Retinal pigment epithelial cell (primary cell): ENCODE measurements at places on chromosomes 2 and 18.

DNA sequence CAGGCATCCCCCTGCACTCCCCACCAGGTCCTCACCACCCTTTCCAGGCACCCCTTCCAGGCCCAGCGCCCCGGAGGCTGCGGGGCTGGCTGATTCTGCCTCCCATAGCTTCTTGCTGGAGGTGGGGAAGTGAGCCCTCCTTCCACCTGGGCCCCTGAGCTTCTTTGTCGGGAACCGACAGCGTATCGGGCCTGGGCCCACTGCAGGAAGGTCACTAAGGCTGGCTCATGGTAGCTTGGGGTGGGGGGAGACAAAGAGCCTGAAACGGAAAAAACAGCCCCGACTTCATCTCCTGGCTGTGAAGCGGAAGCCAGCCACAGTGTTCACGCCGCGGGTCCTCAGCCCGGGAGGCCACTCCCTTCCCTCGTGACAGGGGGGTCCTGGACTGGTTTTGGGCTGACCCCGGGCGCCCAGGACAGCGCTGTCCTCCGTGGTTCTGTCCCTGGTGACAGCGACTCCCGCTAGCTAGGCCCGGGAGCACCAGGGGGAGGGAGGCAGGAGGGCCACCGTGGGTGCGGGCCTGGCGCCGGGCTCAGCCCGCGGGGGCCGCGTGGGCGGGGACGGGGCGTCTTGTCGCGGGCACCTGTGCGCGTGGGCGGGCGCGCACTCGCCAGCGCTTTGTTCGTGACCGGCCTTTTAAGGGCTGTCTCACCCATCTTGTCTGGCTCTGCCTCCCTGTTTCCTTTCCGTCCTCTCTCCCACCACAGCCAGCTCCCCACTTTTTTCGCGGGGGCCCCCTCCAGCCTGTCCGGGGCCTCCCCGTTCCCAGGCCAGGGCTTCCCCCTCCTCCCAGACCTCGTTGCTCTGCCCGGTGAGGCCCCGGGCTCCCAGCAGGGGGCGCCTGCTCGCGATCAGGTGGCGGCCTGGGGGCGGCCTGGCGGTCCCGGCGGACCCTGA is 64.9 kb downstream of the DNMT3A start:
- DNase-seq: no peak

- no peak for DNase-seq
Observed at GRCh38 chr2:240252872-240253511, 112.5 kb upstream of the OTOS start.

- no peak for DNase-seq
Observed at GRCh38 chr18:41923446-41923845, 31.6 kb upstream of the PIK3C3 start.

DNA sequence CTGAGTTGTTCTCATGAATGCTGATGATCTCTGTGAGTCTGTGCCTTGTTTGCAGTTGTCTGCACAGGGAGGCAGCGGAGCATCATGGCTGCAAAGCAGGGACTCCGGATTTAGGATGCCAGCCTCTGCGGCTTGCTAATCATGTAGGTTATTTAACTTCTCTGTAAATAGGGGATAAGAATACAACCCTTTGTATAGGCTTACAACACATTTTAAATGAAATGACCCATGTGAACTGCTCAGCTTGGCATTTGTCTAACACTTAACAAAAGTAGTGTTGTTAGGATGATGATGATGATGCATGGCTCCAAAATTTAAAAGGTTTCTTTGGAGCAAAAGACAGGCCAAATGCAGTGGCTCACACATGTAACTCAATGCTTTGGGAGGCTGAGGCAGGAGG is 19.4 kb downstream of the DYTN start:
- no peak for DNase-seq

DNA sequence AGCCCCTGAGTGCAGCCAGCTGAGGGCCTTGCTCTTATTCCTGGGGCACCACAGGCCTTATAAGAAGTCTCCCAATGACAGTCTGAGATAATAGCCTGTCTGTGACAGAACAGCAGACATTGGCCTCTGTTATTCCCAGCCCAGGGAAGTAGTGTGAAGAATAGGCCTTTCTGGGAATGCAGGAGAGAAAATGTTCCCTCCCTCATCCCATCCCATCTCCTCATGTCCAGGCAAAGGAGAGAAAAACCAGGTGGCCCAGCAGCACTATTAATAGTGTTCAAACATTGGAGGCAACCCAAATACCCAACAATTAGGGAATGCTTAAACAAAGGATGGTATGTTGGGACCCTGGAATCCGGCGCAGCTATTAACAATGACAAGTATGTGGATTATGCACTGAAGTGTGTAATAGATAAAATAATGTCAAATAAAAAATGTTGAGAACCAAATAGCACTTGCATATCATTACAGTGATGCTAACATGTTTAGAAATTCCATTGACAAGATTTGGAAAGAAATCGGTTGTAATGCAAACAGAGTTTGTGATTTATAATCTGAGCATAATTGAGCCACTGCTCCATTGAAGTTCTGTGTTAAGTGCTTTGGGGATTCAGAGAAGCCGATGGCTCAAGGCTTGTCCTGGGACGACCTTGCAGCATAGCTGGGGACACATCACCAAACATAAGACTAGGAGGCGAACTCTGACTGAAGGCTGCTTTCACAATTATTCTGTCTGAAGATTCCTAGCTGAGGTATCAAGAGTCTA is 69.3 kb downstream of the LBH start:
- DNase-seq: peak; percentile 75

DNA sequence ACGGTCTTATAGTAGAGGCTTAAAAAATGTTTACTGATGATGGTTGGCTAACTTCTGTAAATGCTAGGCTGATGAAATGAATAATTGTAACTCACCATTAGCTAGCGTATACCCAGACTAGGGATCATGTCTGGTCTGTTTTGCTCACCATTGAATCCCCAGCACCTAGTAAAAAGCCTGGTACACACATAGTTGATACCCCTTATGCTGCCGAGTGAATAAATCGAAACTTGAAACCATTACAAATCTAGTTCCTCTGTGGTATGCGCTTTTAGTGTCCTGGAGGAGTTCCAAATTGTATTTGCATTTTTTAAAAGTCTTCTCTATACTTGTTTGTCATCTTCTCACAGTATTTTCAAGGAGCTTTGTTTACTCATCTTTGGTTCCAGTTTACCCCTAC is 1.3 kb downstream of the TAF1B start:
- DNase-seq: no peak

- no peak for DNase-seq
Observed at GRCh38 chr2:215791481-215791937, 221.8 kb downstream of the MREG start.

GRCh38 chr2:42957109-42957860 is 164.9 kb upstream of the HAAO start:
- no peak for DNase-seq

GRCh38 chr2:191303140-191304005 is 58.2 kb downstream of the MYO1B start:
- DNase-seq: no peak

DNA sequence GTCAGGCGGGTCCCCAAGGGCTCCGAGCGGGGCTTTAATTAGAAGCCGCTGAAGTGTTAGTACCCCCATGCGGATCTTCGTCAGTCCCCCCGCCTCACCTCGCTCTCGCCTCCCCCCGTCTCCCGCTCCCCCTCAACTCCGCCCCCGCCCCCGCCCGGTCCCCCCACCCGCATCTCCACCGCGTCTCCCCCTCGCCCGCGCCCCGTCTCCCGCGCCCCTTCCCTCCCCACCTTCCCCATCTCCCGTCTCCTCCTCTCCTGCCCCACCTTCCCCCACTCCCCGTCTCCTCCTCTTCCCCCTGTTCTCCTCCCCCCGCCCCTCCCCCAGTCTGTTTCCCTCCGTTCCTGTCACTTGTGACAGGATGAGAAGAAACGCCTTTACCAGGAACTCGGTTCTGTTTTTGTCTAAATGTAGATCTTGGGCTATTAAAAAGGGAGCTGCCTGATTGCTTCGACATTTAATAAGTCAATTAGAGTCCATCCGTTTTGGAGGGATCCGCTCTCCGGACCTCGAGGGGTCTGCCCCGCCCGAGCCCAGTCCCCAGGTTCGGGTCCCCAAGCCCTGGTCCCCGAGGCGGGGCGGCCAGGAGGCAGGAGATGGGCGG is 969 bp upstream of the ALKAL2 start:
- no peak for DNase-seq

DNA sequence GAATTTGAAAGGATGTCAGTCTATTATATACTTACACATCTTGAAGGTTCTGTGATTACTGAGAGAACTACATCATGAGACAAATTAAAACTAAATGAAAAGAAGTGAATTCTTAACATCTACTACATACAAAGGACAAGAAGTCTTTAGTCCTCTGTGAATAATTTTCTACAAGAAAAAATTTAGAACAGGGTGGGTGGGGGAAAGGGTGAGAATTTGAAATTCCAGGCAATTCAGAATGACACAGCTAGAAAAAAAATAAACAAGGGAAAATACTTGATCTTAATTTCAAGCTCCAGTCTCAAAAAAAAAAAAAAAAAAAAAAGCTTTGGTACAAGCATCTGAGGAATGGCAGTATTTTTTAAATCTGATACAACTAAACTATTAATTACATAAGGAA is 15.5 kb downstream of the CUL3 start:
- no peak for DNase-seq

- no peak for DNase-seq
Observed at GRCh38 chr18:31143025-31143424, 19.6 kb downstream of the DSC1 start.

- no peak for DNase-seq
Observed at GRCh38 chr2:48799601-48800000, 44.1 kb upstream of the LHCGR start.

- no peak for DNase-seq
Observed at GRCh38 chr2:96354492-96354891, 18.9 kb downstream of the NCAPH start.

GRCh38 chr18:52341608-52342381 is 1.8 kb downstream of the DCC start:
- DNase-seq: no peak

DNA sequence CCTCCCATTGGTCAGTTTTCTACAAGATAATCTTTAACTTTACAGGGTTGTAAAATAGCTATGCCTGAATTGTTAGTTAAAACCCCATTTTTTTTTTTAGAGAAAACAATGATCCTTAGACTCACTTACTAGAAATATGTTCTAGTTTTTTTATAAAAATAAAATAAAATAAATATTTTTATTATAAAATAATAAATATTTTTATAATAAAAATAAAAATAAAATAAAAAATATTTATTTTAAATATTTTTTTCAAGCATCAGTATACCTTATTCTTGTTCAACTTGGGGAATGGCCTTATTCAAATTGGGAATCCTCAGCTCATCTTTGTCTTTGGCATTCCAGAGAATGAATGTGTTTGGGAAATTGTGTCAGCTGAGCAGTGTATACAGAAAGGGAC is 20.8 kb upstream of the IL1RL1 start:
- no peak for DNase-seq

GRCh38 chr2:46363535-46364170 is 66.4 kb downstream of the EPAS1 start:
- DNase-seq: peak; percentile 93

DNA sequence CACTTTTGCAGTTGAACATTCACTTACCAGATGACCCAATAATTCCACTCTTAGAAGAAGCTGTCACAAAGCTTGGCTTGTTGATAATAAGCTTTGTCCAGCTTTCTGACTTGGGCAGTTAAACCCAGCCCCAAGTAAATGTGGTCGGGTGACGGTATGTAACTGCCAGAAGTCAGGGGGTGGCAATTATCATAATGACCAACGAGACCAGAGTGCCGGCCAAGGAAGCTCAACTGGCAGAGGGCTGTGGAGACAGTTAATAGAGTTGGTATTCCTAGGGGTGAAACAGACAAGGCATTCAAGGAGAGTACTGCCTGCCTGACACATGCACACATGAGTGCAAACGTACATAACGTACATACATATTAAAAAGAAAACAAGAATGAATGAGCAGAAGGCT is 116.7 kb downstream of the EIPR1 start:
- no peak for DNase-seq
